ENCODE measurements at places on chromosomes 1 and 21.

GRCh38 chr1:244163861-244164510 is 112.9 kb downstream of the ZBTB18 start:
- DNase-seq: peak; percentile 63

- no peak for DNase-seq
Observed at GRCh38 chr1:50981741-50982140, 11.7 kb downstream of the CDKN2C start.

DNA sequence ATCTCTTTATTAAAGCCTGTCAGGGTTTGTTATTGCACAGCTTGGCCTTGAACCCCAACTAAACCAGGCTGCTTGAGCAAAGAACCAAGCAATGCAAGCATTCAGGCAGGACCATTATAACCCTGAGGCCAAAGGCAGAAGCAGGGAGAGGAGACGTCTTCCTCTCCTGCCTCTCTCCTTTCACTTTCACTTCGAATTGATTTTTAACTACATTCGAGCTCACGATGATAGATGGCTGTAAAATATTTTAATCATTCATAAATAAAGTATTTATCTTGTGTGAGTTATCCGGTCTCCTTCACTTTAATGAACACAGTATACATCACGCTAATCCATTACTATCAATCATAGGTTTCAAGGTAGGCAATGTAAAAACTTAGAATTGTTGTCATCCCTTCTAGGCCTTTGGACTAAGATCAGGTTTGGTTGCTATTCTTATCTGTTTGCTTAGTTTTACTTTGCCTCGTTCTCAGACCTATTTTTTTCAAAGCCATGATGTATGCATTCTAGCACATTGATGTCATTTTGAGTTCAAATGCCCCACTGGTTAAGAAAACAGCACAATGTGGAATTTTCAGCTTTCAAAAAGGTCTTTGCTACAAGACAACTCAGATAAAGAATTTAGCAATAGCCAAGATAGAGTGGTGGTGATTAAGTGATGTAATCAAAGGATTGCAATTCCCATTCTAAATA is 480.2 kb upstream of the RUNX1 start:
- DNase-seq: peak; percentile 35

- DNase-seq: no peak
Observed at GRCh38 chr1:38028105-38028591, 15.6 kb downstream of the UTP11 start.

- no peak for DNase-seq
Observed at GRCh38 chr1:40030528-40031135, 9.9 kb upstream of the CAP1 start.

DNA sequence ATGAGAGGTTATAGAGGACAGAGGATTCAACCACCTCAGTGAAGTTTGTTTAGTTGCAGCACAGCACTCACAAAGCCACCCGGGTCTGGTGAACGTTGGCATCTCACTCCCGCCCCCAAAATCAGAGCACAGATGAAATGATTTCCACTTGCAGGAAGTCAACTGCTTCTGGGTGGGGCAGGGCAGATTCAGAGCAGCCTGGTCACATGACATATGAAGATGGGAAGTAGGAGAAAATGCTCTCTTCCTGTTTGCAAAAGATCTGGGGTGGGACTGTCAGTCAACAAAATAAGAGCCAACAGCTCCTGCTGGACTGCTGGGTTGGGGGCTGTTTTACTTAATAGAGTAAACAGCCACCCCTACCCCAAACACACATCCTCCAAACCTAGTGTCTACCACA is 43.2 kb downstream of the LRRC71 start:
- peak; percentile 39 for DNase-seq

DNA sequence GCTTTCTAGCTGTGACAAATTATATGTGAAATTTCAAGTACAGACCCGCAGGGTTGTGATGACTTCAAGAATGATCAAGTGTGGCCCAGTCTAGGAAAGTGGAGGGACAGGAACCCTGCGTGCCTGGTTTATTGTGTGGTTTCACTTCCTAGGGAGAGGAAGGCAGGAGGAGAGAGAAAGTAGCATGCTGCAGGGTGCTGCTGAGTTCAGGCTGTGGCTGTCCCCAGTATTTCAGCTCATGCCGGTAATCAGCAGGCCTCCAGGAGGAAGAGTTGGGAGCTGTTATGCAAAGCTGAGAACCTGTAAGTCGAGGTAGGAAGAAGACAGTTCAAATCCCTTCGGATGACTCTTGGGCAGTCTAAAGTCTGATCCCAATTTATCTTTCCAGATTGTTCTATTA is 140.4 kb downstream of the ROR1 start:
- DNase-seq: no peak

- DNase-seq: no peak
Observed at GRCh38 chr1:110361856-110362255, 22.7 kb downstream of the RBM15 start.

DNA sequence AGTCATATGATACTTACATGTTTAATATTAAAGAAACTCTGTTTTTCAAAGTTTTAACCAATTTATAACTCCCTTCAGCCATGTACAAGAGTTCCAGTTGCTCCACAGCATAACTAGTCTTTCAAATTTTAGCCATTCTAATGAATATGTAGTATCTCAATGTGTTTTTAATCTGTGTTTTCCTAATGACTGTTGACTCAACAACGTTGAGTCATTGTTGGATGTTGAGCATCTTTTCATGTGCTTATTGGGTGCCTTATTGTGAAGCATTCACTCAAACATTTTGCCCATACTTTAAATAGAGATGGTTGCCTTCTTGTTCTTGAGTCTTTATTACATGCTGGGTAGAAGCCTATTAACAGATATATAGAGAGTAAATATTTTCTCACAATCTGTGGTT is 240.2 kb upstream of the LYPLAL1 start:
- no peak for DNase-seq

- no peak for DNase-seq
Observed at GRCh38 chr1:1332774-1333480, 1.8 kb downstream of the TAS1R3 start.

GRCh38 chr1:165852871-165853270 is 25.5 kb downstream of the UCK2 start:
- DNase-seq: no peak

DNA sequence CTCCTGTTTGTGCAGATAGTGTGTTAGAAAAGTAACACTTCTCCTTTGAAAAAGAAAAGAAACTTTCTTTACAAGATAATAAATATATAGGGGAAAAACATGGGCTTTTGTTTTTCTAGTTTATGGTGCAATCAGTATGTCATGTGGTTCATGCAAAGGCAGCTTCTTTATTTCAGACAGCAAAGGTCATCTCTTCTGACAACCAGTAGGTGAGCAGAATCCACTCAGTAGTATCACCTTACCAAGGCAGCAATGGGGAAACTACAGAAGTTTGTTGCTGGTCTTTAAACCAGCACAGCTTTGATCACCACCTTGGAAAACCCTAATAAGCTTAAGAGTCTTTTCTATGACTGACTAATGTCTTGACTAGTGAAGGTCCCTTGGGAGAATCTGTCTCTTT is 13.0 kb upstream of the SAMSN1 start:
- no peak for DNase-seq

DNA sequence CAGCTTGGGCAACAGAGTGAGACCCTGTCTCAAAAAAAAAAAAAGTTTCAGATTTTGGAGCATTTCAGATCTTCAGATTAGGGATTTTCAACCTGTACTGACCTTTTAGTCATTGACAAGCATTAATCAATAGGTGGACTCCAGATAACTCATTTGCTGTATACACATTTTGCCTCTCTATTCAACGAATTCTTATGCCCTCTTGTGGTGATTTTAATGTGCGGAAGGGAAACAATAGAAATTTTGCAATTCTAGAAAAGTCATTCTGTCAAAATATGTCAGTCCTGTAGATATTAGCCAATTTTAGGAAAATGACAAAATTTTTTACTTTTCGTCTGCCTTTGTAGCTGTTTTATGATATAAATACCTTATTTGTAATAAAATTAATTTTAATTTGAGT is 11.6 kb upstream of the OR2G2 start:
- peak; percentile 8 for DNase-seq

DNA sequence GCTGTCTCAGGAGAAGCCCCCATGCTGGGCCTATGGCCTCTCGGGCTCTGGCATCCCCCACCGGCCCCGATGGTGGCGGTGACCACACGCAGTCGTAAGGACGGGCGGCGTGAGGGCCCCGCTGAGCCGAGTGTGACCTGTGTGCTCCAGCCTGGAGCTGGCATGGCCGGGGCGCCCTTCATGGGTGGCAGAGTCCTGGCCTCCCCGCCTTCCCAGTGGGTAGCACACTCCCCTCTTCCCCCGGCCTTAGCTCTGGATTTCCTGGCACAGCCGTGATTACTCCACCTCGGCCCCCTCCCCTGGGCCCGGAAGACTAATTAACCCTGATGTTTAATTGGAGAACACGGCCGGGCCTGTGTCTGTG is 44.6 kb downstream of the SLX9 start:
- DNase-seq: no peak

DNA sequence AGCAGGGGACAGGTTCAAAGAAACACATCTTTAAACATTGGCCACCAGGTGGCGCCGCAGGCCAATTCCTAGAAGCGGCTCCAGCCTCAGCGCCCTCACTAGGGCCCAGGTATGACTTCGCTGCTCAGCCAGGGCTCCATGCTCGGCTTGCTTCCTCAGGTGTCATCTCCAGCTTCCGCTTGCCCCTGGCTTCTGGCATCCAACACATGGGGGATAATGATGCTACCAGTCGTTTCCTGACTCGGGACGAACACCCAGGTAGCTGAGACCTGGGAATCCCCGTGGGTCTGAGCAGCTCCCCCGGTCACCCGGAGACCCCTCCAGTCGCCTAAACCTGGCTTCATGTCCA is 8.5 kb upstream of the MEX3A start:
- peak; percentile 88 for DNase-seq

- DNase-seq: peak; percentile 88
Observed at GRCh38 chr1:18803851-18804250, 55.6 kb downstream of the TAS1R2 start.

- no peak for DNase-seq
Observed at GRCh38 chr1:59364037-59364436, 67.1 kb downstream of the FGGY start.

DNA sequence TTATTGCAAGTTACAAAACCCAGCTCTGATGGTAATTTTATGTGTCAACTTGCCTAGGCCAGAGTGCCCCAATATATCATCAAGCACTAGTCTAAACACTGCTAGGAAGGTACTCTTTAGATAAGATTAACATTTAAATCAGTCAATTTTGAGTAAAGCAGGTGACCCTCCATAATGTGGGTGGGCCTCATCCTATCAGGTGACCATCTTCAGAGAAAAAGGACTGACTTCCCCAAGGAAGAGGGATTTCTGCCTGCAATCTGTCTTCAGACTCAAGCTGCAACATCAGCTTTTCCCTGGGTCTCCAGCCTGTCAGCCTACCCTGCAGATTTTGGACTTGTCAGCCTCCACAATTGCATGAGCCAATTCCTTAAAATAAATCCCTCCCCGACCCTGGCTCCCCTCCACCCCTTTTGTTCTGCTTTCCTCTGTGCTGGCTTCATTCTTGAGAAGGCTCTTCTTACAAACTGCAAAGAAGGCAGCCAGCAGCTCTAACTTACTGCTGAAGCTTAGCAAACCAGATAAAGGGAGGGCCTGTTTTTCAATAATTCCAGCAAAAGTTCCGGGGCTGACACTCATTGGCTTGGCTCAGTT is 56.4 kb upstream of the RUNX3 start:
- DNase-seq: peak; percentile 96

DNA sequence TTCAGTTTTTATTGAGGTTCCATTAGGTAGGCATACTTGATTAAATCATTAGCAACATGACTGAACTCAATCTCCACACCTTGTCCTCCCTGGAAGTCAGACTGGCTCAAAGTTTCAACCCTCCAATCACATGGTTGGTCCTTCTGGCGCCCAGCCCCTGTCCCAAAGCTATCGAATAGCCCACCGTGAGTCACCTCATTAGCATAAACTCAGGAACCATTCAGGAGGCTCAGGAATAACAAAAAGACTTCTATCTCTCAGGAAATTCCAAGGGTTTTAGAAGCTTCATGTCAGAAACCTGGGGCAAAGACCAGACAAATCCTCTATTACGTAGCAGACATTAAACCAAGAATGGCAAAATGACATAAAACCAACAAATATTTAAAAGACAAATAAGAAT is 78.6 kb downstream of the RGS2 start:
- no peak for DNase-seq

GRCh38 chr1:150146849-150147542 is 2.7 kb upstream of the PLEKHO1 start:
- DNase-seq: no peak

DNA sequence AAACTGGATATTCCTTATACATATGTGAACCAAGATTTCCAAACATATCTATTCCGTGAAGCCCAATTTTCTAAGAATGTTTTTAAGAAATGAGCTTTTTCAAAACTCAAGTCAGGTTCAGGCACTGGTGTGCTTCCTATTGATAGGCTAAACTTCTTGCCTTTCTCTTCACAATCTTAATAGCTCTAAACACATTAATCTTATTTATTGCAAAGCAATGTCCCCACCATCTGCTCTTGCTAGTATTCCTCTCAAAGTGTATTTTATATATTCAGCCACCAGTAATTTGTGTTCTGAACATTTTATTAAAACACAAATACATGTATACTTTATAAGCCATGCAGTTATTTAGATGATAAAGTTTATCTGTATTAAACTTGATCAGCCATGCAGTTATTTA is 11.5 kb downstream of the ZNF281 start:
- no peak for DNase-seq

GRCh38 chr1:169044971-169045370 is 61.5 kb upstream of the ATP1B1 start:
- no peak for DNase-seq

- no peak for DNase-seq
Observed at GRCh38 chr1:186531561-186532165, 70.7 kb upstream of the PDC start.

DNA sequence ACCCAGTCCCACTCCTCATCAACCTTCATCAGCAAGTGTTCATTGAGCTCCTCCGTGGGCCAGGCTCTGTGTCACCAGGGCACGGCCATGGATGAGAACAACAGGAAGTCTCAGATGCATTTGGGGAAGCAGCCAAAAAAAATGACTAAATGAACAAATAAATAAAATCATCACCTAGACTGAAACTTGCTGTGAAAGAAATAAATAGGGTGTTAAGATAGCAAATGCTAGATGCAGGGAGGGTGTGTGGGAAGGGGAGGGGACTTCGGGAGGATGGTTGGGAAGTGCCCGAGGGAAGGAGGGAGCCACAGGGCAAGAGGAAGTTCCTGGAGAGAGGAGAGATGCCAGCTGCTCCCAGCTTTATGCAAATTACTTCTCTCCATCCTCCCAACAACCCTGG is 696.7 kb downstream of the PTPRU start:
- DNase-seq: no peak

GRCh38 chr1:246691622-246692495 is 32.4 kb upstream of the SCCPDH start:
- peak; percentile 38 for DNase-seq

DNA sequence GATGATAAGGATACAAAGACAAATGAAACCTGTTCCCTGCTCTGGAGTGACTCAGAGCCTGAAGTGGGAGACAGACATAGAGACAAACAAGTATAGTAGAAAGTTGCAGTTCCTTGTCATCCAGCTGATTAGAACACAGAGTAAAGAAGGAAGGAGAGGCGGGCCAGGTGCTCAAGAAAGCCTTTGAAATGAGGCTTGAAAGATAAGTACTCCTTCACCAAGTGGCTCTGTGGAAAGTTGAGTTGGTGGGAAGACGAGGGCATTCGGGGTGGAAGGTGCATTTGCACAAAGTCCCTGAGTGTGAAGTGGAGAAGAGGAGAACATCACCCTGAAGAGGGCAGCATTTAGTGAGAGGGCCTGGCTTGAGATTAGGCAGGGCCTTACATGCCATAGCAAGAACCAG is 17.0 kb downstream of the MARK1 start:
- no peak for DNase-seq
